Cardiac muscle cell (in vitro differentiated cells and primary cell): ENCODE measurements at places on chromosomes 2 and 18. TPM values are rescaled to one million over a fixed set of nuclear protein-coding genes. Genes with fewer than 3 reads are reported as not detected.
A peak's percentile ranks its signal among the peaks of the same experiment; 100 is the strongest.

DNA sequence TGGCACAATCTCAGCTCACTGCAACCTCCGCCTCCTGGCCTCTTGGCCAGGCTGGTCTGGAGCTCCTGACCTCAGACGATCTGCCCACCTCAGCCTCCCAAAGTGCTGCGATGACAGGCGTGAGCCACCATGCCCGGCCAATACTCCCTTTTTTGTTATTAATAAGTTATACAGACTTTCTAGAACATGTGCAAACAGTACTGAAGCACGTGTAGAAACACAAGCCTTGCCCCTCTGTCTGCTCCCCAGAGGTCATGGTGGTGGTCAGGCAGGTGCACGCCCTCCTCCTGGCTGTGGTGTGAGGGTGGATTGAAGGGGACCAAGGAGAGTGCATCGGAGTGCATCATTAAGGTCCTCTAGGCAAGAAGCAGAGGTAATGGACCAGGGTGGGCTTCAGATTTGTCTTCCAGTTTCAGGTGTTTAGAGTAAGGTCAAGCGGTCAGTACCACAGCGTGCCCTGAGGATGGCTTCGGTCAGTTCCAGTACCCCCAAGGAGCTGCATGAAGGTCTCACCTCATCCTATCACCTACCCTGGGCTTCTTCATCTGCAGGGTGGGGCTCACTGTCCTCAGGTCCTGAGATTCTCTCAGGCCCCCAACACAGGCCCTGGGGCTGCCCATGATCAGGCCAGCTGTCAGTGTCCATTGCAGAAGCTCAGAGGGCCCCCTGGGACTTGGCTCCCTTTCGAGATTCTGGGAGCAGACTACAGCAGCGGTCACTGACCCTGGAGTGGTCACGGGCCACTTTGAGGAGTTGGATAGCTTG is 124.3 kb downstream of the GLI2 start:
- DNase-seq, result no peak
- no peak overlapping the region for H3K27ac ChIP-seq
- H3K4me1 ChIP-seq, result peaks cover 35% of the 10 kb centered on the region
- no peaks in the 10 kb centered on the region for H3K36me3 ChIP-seq
- no peak overlapping the region for H3K4me3 ChIP-seq

GRCh38 chr2:9712263-9712662 is 81.5 kb upstream of the YWHAQ start:
- H3K27me3 ChIP-seq, result no peaks in the 10 kb centered on the region
- no peak overlapping the region for H3K4me3 ChIP-seq
- no peaks in the 10 kb centered on the region for H3K36me3 ChIP-seq

DNA sequence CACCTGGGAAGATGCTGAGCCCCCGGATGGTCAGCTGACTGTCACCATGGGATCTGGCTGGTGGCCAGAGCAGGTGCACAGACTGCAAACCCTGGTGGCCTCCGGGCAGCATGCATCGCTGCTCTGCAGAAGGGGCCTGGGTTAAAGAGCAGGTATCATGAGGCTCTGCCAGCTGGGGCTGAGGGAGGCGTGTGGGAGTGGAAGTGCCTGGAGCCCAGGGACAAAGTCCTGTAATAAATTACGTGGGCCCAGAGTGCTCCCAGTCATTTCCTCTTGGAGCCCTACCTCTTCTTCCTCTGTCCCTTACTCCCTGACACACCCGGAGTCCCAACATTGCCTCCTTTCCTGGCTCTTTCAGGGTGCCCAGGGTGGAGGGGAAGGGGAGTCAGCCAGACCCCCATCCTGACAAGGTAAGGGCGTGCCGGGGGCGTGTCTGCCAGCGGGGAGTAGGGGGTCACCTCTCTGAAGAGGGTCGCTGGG is at the start of gene MYO7B:
TSS of gene MYO7B (plus strand) at position 262 of the 480 bp plus-strand sequence. CDS start 24,040 bp downstream, outside the sequence.
- H3K27me3 ChIP-seq, result peaks cover 2% of the 10 kb centered on the region
- H3K4me3 ChIP-seq, result no peak within 1 kb of the TSS

GRCh38 chr2:55511508-55512124 is 7.9 kb upstream of the CFAP36 start:
- DNase-seq, result peak; percentile 66
- H3K4me1 ChIP-seq, result no peaks in the 10 kb centered on the region
- no peak overlapping the region for H3K4me3 ChIP-seq
- peaks cover 4% of the 10 kb centered on the region for H3K27me3 ChIP-seq
- H3K36me3 ChIP-seq, result no peaks in the 10 kb centered on the region

DNA sequence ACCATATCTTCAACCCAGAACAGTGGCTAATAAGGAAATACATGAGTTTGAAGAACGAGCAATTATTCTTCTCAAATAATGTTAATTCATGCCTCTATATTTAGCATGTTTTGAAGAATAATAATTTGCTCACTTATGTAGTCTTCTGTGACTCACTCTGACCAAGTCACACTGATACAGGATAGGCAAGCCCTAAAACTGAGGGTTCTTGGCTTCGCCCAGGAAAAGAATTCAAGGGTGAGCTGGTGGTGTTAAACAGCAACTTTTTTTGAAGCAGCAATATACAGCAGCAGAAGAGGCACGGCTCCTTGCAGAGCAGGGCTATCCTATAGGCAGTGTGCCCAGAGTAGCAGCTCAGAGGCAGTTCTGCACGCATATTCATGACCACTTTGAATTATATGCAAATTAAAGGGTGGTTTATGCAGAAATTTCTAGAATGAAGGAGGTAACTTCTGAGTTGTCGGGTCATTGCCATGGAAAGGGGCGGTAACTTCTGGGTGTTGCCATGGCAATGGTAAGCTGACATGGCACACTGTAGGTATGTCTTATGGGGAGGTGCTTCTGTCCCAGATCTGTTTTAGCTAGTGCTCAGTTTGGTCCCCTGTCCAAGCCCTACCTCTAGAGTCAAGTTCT is 200.6 kb downstream of the RND3 start:
- DNase-seq, result no peak
- no peaks in the 10 kb centered on the region for H3K36me3 ChIP-seq
- H3K27ac ChIP-seq, result no peak overlapping the region
- H3K4me3 ChIP-seq, result no peak overlapping the region
- H3K27me3 ChIP-seq, result no peaks in the 10 kb centered on the region

DNA sequence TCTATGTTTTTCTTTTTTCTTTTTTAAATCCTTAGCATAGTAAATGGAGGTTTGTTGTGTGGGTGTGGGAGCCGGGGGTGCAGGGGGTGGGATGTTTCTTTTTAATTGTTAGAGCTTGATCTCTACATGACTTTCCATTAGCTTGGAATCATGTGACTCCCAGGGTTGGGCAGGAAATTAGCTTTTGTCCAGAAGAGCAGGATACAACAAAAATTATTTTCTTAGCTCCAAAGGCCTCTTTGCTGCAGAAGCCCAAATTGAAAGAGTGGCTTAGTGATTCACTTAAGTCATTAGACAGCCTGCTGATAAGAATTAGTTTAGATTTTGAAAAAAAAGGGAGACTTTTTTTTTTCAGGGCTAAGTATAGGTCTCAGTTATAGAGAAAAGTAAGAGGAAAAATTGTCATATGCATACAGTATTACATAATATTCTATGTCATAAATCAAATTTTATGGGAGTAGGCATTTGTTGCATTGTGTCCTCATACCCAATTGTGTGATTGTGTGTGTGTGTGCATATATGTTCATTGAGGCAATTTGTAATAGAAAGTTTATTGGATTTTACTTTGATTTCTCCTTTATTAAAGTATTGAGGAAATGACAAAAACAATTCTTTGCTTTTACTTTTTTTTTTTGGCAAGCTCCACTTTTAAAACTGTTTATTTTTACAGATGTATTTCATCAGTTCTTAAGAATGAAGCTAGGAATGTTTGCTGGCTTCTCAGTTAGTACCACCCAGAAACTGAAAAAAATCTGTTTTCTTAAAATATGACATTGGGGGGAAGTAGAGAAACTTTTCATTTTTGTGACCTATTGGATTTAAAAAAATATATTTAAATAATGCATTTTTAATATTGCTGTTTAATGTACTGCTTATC is 47.4 kb downstream of the TSPYL6 start:
- no peaks in the 10 kb centered on the region for H3K36me3 ChIP-seq
- DNase-seq, result peak; percentile 55
- no peak overlapping the region for H3K27ac ChIP-seq
- H3K27me3 ChIP-seq, result no peaks in the 10 kb centered on the region

GRCh38 chr2:140863713-140864112 is 1267.1 kb downstream of the LRP1B start:
- H3K27me3 ChIP-seq, result no peaks in the 10 kb centered on the region
- no peak overlapping the region for H3K27ac ChIP-seq
- no peaks in the 10 kb centered on the region for H3K36me3 ChIP-seq
- H3K4me3 ChIP-seq, result no peak overlapping the region
- peak; percentile 52 for DNase-seq

The AGXT gene
- total RNA-seq, result 0.06 and 0.67 TPM in 2 replicates

- H3K27me3 ChIP-seq, result peaks cover 32% of the 10 kb centered on the region
- H3K4me3 ChIP-seq, result no peak overlapping the region
Measured at GRCh38 chr2:232877940-232878511, 8.0 kb downstream of the SNORC start.

GRCh38 chr2:1480671-1481076 is 67.4 kb downstream of the TPO start:
- H3K4me1 ChIP-seq, result no peaks in the 10 kb centered on the region
- H3K27me3 ChIP-seq, result no peaks in the 10 kb centered on the region
- no peak for DNase-seq
- no peak overlapping the region for H3K27ac ChIP-seq

The DUSP19 gene
- 1.7 and 2.0 TPM in 2 replicates for total RNA-seq

The PAX3 gene
- 7.7 and 19.3 TPM in 2 replicates for total RNA-seq

DNA sequence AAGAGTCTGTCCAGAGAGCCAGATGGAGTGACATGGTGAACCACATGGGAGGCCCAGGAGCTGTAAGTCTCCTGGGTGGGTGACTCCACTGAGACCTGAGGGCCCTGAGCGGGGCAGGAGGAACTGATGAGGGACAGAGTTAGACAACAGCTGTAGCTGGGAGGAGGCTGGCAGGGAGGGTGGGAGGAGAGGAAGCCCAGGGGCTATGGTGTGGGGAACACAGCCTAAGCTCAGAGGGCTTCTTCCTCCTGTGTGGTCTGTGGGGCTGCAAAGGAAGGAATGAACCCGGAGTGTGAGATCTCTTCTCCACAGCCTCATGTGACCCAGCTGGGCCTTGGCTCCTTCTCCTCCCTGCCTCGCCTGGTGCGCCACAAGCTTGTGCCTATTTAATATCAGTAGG is 395.6 kb upstream of the HS6ST1 start:
- no peak overlapping the region for H3K27ac ChIP-seq
- H3K27me3 ChIP-seq, result no peaks in the 10 kb centered on the region
- no peak for DNase-seq
- H3K4me3 ChIP-seq, result no peak overlapping the region
- H3K4me1 ChIP-seq, result no peaks in the 10 kb centered on the region

The INHBB gene
- total RNA-seq, result not detected in 2 replicates

DNA sequence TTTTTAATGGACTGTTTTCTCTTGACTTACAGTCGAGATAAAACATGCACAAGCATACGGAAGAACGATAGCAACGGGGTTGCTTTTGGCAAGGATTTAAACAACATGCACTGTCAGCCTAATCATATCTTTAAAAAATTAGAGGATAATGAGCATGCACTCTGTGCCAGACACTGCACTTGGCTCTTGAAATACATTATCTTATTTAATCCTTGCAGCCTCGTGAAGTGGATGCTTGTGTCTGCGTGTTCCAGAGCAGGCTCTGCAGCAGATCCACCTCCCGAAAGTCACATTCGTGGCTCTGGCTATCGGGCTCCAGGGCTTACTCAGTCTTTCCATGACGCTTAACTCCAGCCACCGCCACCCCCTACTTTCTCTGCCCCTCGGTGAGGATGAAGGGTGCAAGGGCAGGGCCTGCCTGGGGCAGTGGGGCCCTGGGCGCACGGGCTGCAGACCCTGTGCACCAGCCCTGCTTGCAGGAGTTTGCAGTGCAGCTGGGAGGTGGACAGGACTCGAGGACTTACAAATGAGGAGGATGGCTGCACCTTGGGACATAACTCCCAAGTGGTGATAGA is 61.7 kb downstream of the ACKR3 start:
- H3K36me3 ChIP-seq, result no peaks in the 10 kb centered on the region
- no peaks in the 10 kb centered on the region for H3K27me3 ChIP-seq
- peaks cover 4% of the 10 kb centered on the region for H3K4me1 ChIP-seq
- DNase-seq, result peak; percentile 52
- H3K4me3 ChIP-seq, result no peak overlapping the region
- H3K27ac ChIP-seq, result no peak overlapping the region

- H3K27ac ChIP-seq, result no peak overlapping the region
- H3K27me3 ChIP-seq, result no peaks in the 10 kb centered on the region
- no peaks in the 10 kb centered on the region for H3K36me3 ChIP-seq
- H3K4me1 ChIP-seq, result no peaks in the 10 kb centered on the region
Measured at GRCh38 chr18:31302991-31303390, 15.0 kb upstream of the DSG1 start.

- H3K4me3 ChIP-seq, result no peak overlapping the region
- peaks cover 2% of the 10 kb centered on the region for H3K4me1 ChIP-seq
- H3K27me3 ChIP-seq, result no peaks in the 10 kb centered on the region
- H3K27ac ChIP-seq, result no peak overlapping the region
Measured at GRCh38 chr2:214765180-214765579, 44.3 kb downstream of the BARD1 start.

The ITPRIPL1 gene
- total RNA-seq, result 1.1 and 1.3 TPM in 2 replicates

- no peak overlapping the region for H3K4me3 ChIP-seq
- H3K27ac ChIP-seq, result no peak overlapping the region
- H3K27me3 ChIP-seq, result no peaks in the 10 kb centered on the region
- no peaks in the 10 kb centered on the region for H3K36me3 ChIP-seq
Measured at GRCh38 chr2:158539176-158540005, 82.6 kb downstream of the PKP4 start.

GRCh38 chr2:62692225-62692624 is 13.3 kb upstream of the EHBP1 start:
- no peak for DNase-seq
- H3K27ac ChIP-seq, result no peak overlapping the region
- H3K4me3 ChIP-seq, result no peak overlapping the region
- no peaks in the 10 kb centered on the region for H3K36me3 ChIP-seq
- H3K4me1 ChIP-seq, result no peaks in the 10 kb centered on the region

The BABAM2 gene
- total RNA-seq, result 31.8 and 33.3 TPM in 2 replicates

- no peak overlapping the region for H3K27ac ChIP-seq
- DNase-seq, result no peak
- H3K4me3 ChIP-seq, result no peak overlapping the region
- no peaks in the 10 kb centered on the region for H3K27me3 ChIP-seq
- H3K4me1 ChIP-seq, result peaks cover 6% of the 10 kb centered on the region
- H3K36me3 ChIP-seq, result no peaks in the 10 kb centered on the region
Measured at GRCh38 chr2:68827666-68828065, 43.5 kb downstream of the BMP10 start.

The ANKRD62 gene
- not detected in 2 replicates for total RNA-seq

- no peak overlapping the region for H3K4me3 ChIP-seq
- H3K27me3 ChIP-seq, result peaks cover 3% of the 10 kb centered on the region
- no peaks in the 10 kb centered on the region for H3K4me1 ChIP-seq
- H3K27ac ChIP-seq, result no peak overlapping the region
Measured at GRCh38 chr18:80253236-80253635, 5.9 kb upstream of the PARD6G start.

- no peaks in the 10 kb centered on the region for H3K27me3 ChIP-seq
- H3K4me3 ChIP-seq, result no peak overlapping the region
- DNase-seq, result peak; percentile 44
- peaks cover 20% of the 10 kb centered on the region for H3K4me1 ChIP-seq
Measured at GRCh38 chr2:101830555-101830954, 133.0 kb downstream of the MAP4K4 start.

DNA sequence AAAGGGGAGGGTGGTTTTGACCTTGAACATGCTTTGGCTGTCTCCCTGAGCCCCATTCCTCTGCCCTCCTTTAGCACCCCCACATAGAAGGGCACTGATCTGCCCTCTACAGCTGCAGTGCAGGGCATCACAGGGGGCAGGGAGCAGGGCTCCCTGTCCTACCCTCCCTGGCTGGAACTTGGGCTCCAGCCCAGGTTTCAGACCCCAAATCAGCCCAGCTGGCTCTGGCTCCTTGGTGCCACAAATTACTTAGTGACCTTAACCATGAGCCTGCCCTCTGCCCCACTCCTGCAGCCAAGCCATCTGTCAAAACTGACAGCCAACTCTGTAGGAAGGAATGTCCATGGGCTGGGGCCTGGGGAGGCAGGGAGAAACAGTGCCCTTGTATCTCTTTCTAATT is 105.6 kb downstream of the MAPK4 start:
- H3K27me3 ChIP-seq, result no peaks in the 10 kb centered on the region
- peaks cover 27% of the 10 kb centered on the region for H3K4me1 ChIP-seq
- H3K27ac ChIP-seq, result peak overlapping the region; percentile 66
- no peaks in the 10 kb centered on the region for H3K36me3 ChIP-seq
- DNase-seq, result no peak
